Stimulated activated CD8-positive, alpha-beta memory T cell treated with anti-CD3 and anti-CD28 coated beads, Interleukin-2, amount 100 ng/mL, for 48 hours (primary cell): ENCODE measurements at places on chromosomes 6 and 20.

DNA sequence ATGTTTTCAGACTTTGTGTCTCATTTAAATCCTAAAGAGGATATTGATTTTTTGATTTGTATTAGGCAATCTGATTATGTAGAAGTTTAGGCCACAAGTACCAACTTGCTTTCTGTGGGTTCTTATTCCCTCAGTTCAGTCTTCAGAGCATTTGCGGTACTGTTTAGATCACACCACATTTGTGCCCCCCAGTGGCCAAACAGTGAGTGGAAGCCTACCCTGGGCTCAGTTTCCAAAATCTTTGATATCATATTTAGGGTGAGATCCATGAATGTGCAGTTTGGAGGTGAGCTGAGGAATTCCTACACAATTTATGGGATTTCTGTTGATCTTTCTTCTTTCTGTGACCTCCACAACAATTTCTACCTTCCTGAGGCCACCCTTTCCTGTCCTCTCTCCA, 92.3 kb upstream of the FUT9 start:
- no peak for DNase-seq

DNA sequence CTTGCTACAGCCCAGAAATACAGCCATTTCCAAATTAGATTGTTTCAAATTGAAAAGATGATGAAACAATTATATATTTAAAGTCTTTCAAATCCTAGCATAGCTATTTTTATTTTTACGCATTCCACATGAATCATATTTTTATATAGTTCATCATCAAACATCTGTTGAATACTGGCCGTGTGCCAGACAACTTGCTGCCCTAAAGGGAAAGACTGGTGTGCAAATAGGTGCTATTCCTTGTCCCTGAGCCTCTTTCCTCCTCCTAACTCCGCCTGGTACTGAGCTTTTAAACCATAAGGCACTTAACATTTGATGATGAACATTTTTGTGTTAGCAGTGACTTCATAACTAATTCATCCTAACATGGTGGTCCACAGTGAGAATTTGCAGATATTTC, 18.7 kb upstream of the PLCG1 start:
- no peak for DNase-seq

DNA sequence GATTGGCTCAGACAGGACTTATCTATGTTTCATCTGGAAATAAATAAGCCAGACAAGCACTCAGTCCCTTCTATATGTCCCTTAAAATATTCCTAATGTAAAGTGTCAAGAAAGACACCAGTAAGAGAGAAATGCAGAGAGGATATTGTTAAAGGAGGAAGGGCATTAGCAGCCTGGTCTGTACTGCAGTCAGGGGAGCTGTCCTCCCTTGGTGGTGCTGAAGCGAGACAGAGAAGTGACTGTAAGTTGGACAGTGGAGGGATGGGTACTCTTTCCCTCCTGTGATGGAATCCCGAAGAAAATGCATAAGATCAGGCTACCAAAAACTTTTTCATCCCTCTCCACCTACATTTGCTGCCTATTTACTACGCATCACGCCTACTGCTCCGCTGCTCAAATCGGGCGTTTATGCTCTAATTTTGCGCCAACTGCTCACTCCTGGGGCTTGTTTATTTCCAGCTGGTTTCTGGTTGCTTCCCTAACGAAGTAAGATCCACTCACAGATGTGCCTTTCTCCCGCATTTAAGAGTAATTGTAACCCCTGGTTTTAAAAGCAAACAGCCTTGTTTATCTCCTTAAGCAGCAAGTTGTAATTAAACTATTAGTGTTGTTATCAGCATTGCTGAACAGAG, 35.2 kb downstream of the PHACTR1 start:
- DNase-seq = peak; percentile 14

DNA sequence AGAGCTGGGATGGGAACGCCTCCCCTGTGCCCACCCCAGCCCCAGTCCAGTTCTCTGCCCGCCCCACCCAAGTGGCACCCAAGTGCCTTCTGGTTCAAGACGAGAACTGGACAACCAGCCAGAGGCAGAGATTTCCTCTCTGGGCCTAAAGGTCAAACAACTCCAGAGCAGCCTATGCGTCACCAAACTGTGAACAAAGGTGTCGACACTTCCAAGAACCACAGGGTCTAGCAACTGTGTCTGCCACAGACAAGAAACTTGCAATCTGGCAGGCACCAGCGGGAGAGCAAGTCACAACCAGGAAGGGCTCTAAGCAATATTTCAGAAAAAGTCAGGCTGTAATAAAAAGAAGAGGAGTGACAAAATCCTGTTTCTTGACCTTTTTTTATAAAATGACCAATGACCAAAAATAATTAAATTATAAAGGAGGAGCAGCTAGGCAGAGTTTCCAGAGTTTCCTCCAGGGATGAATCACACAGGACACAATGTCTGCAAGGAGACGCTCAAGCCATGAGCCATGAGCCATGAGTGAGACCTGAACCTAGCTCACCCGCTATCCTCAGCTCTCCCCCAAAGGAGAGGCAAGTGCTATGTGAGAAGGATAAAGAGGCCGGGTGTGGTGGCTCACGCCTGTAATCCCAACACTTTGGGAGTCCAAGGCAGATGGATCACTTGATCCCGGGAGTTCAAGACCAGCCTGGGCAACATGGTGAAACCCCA, 11.1 kb downstream of the EDEM2 start:
- DNase-seq = no peak

GRCh38 chr6:42335896-42336295, 115.8 kb downstream of the TRERF1 start:
- DNase-seq = no peak

- DNase-seq = no peak
Measured at GRCh38 chr6:16759181-16759645, 2.0 kb downstream of the ATXN1 start.

GRCh38 chr6:34514112-34514511, 42.0 kb downstream of the SPDEF start:
- DNase-seq = no peak

DNA sequence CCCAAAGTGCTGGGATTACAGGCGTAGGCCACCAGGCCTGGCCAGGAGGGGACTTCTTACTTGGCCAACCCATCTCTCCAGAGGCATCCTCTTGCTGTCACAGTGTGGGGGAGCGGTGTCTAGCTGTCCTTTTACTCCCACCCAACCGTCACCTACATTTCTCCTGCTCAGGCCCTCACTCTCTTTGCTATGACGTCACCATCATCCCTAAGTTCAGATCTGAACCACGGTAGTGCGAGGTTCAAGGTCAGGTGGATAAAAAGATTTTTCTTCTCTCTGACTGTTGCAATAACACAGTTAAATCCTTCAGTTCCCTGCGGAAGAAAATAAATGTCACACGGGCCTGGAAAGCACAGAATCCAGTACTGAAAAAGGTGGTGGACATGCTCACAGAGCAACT, 7.3 kb upstream of the RAET1L start:
- DNase-seq = no peak

GRCh38 chr6:139290787-139291311, 949 bp downstream of the TXLNB start:
- no peak for DNase-seq

- no peak for DNase-seq
Measured at GRCh38 chr6:107714104-107714503, 110.0 kb downstream of the SCML4 start.

- DNase-seq = no peak
Measured at GRCh38 chr6:167793421-167793820, 33.3 kb upstream of the AFDN start.

DNA sequence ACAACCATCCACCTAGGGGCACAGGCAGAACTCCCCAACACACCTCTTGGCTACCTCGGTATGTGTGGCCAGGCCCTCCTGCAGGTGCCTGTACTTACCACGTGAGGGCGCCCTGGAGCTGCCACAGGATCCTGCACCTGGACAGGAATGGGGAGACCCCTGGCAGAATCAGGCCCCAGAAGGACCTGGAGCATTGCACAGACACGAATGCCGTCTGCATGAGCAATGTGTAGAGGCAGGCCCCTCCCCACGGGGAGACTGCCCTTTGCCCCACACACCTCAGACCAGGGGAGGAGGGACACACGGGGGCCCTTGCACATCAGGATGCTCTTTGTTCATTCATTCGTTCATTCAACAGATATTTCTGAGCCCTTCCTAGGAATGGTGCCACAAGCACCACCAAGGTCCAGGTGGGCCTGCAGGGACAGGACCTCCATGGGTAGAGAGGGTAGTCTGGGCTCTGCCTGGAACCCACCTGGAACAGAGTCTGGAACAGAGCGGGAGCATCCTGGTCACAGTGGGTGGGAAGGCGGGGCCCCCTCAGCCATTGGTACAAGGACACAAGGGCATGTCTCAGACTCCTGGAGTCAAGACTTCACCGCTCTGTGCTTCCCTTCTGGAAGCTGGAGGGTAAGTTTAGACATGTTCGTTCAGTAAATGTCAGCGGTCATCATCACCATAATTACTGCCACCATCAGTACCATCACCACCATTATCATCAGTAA, 32.3 kb downstream of the YTHDF1 start:
- peak; percentile 37 for DNase-seq

- no peak for DNase-seq
Measured at GRCh38 chr6:158912655-158913054, 87.3 kb downstream of the RSPH3 start.

- DNase-seq = no peak
Measured at GRCh38 chr20:3616250-3616649, 46.9 kb downstream of the GFRA4 start.

DNA sequence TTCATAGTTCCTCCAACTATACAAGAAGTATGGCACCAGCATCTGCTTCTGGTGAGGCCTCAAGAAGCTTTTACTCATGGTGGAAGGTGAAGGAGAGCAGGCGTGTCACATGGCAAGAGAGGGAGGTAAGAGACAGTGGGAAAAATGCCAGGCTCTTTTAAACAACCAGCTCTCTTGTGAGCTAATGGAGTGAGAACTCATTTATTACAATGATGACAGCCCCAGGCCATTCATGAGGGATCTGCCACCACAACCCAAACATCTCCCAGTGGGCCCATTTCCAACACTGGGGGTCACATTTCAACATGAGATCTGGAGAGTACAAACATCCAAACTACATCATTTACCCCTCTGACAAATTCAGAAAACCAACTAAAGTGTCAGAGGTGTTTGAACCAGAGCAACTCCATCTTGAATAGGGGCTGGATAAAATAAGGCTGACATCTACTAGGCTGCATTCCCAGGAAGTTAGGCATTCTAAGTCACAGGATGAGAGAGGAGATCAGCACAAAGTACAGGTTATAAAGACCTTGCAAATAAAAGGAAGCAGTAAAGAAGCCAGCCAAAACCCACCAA, 2.2 kb upstream of the UBD start:
- DNase-seq = no peak
